ENCODE measurements at places on chromosomes 13 and 19.

GRCh38 chr19:49070416-49070815 lies 2.1 kb downstream of the KCNA7 start:
- DNase-seq = no peak

DNA sequence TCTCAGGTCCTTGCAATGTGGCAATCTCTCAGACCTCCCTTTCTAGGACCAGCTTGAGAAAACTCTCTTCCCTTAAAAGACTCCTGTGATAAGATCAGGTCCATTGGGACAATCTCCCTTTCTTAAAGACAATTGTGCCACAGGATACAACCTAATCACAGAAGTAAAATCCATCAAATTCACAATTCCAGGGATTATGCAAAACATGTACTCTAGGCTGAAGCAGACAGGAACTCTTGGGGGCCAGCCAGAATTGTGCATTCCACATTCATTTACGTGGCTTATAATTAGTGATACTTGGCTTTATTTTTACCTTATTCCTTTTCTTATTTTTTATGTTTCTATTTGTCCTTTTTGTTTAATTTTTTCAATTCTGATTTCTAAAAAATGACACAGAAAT lies 257.9 kb downstream of the KLF12 start:
- DNase-seq = no peak

DNA sequence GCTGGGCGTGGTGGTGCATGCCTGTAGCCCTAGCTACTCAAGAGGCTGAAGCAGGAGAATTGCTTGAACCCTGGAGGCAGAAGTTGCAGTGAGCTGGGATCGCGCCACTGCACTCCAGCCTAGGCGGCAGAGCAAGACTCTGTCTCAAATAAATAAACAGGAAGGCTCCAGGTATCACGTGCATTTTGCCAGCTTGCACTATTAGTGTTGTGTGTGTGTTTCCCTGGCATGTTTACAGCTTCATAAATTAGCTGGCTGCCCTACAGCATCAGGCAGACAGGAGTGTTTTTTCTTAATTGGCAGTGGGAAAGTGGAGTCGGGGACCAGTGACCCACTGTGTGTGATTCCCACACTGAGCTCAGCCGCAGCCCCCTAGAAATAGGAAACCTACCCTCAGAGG lies 32.6 kb downstream of the SHISA2 start:
- no peak for DNase-seq

DNA sequence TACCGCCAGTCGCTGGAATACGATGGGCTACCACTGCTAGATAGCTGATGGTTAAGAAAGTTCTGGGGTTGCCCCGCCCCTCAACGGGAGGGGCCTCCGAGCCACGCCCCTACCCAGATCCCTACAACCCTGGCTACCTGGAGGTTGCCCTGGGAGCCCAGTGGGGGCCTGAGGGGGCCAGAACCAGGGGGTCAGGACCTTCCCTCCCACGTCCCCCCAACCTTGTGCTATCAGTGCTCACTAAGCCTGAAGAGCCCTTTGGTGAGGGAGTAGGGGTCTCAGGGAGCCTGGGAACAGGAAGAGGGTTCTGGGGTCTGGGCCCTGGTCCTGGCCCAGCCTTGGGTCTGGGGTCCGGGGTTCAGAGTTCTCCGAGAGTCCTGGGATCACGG lies 8.9 kb downstream of the OCEL1 start:
- DNase-seq = peak; percentile 74

- DNase-seq = no peak
These were observed 190.0 kb upstream of the GPR12 start for GRCh38 chr13:26950546-26950945.

- no peak for DNase-seq
These were observed 21.9 kb downstream of the KCTD12 start for GRCh38 chr13:76864259-76864658.

- no peak for DNase-seq
These were observed 16.6 kb downstream of the IL12RB1 start for GRCh38 chr19:18070181-18070580.

DNA sequence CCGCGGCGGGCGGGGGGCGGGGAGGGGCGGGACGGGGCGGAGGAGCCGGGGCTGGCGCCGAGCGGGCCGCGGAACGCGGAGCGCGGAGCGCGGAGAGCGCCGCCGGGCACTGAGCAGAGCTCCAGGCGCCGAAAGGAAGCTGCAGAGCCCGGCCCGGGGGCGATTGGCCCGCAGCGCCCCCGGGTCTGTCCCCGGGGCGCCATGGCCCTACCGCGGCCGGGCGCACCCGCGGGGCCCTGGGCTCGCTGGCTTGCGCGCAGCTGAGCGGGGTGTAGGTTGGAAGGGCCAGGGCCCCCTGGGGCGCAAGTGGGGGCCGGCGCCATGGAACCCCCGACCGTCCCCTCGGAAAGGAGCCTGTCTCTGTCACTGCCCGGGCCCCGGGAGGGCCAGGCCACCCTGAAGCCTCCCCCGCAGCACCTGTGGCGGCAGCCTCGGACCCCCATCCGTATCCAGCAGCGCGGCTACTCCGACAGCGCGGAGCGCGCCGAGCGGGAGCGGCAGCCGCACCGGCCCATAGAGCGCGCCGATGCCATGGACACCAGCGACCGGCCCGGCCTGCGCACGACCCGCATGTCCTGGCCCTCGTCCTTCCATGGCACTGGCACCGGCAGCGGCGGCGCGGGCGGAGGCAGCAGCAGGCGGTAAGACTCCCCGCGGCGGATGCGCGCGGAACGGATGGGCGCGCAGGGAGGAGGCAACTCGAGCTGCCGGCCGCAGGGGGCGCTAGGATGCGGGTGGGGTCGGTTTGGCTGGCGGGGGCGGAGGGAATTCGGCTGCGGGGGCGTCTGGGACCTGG lies at the start of gene PDE4A:
TSS of gene PDE4A (plus strand) at position 95 of the 796 bp plus-strand sequence. CDS start at position 322, 227 bp downstream.
- DNase-seq = peak; percentile 93

DNA sequence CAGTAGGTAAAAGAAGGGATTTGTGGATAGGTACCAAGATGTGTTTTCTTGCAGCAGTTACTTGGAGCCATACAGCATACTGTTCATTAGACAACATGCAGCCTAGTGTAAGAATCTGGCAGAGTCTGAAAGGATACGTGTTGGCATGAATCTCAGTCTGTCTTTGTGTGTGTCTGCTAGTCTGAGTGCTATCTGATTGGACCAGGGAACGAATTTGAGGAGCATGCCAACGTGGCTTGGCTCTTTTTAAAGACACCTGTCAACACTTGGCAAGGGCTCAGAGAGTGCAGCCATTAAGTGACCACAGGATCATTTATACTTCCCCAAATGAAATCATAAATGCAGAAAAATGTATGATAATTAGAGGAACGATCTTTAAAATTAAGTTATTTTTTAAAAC lies 27.6 kb upstream of the ATXN8OS start:
- DNase-seq = no peak

DNA sequence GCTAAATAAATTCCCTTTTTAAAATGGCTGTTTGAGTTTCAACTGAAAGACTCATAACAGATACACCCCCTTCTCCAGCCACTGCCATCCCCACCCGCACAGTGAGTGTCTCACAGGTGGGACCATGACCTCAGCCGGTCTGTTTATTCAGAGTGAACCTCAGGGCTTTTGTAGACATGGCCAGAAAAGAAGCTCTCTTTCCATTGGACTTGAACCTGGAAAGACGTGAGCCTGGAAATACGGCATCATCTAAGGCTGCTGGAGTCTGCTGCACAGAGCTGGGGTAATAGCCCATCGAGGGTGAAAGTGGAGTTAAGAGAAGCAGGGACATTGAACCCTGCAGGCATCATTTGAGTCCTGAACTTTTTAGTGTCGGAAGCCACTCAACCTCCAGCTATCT lies 15.2 kb upstream of the KPNA3 start:
- DNase-seq = no peak

GRCh38 chr13:110244976-110245375 lies 62.0 kb downstream of the COL4A1 start:
- DNase-seq = no peak

GRCh38 chr19:14318873-14319272 lies 62.4 kb upstream of the ADGRE5 start:
- no peak for DNase-seq

DNA sequence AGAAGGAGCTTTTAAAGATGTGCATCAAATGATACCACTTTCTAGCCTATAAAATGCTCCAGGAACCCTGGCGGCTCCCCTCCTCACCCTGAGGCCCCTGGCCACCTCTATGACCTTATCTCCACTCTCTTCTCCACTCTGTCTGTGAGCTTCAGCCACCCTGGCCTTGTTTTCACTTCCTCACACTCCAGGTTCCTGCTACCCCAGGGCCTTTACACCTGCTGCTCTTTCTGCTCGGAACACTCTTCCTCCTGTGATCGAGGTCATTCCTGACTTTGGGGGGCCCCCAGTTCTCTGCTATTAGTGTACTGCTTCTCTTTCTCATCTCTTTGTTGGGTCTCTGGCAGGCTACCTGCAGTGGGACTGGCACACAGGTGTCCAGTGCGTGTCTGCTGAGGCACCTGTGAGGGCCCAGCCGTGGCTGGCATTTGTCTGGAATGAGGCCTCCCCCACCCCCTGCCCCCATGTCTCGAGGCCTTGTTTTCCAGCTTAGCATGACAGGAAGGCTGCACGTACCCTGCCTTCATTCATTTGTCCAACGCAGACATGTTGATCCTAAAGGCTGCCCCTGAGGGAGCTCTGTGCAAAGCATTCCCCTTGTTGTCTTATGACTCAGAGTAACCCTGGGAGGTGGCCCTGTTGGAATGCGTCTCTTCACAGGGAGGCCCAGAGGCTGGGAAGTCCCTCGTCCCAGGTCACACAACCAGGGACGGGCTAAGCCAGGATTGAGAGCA lies 2.3 kb downstream of the DDA1 start:
- no peak for DNase-seq

- DNase-seq = no peak
These were observed 1.6 kb upstream of the IGFL3 start for GRCh38 chr19:46126086-46126580.

DNA sequence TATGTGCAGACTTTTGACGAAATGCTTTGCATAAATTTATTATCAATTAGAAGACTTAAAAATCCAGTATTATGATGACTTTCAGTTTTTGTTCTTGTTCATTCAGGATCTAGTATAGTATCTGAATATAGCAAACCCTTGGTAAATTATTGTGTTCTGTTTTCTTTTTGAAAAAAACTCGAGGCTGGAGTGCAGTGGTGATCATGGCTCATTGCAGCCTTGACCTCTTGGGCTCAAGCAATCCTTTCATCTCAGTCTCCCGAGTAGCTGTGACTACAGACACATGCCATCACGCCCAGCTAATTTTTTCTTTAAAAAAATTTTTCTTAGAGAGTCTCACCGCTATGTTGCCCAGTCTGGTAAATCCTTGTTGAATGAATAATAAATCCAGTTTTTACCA lies 4.6 kb downstream of the FARP1 start:
- DNase-seq = no peak

DNA sequence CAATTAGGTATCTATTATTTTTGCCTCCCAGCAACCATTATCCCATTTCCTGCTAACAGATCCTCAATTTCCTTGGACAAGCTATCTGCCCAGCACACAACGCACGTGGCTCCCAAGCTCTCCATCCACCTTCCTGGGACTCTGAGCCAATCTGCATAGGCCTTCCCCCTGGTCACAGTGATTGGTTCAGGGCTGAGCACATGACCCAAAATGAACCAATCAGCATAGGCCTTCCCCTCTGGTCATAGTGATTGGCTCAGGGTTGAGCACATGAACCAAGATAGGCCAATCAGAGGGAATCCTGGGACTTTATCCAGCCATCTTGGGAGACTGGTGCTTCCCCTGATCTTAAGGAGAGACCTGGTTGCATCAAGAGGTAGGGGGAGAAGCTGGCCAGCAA lies 5.8 kb downstream of the CPAMD8 start:
- DNase-seq = peak; percentile 75

- DNase-seq = no peak
These were observed 252.8 kb downstream of the B3GLCT start for GRCh38 chr13:31452525-31452924.

GRCh38 chr13:98217597-98217996 lies 40.5 kb upstream of the RNF113B start:
- DNase-seq = no peak

GRCh38 chr13:109899316-109899715 lies 112.9 kb upstream of the IRS2 start:
- DNase-seq = no peak

DNA sequence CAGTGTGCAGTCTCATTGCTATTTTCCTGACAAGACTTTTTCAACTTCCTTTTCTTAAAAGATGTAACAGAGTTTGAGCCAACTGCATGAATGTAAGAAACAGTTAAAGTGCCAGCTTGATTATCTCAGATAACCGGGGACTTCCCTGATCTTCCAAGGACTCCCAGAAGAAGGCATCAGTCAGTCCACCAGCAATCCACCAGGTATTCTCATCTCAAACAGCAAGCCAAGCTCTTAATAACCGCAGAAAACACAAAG lies 350.1 kb downstream of the LIG4 start:
- no peak for DNase-seq

GRCh38 chr13:21528616-21529015 lies 69.5 kb upstream of the ZDHHC20 start:
- DNase-seq = no peak

DNA sequence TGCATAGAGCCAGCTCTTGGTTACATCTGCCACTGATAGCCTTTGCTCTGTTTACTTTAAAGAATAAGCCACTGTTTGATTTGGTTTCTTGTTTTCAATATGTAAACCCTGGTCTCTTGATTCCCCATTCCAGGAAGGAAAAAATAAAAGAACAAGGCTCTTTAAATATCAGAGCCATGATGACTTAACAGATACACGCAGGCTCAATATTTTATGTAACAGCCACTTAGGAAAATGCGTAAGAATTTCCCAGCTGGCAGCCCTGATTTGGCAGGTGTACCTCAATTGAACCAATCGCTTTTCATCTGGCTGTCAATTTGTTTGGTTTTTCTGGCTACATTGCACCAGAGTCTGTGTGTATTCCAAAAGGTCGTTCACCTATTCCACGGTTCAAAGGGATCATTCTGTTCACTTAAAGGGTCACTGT lies 65.6 kb downstream of the IRS2 start:
- DNase-seq = no peak

DNA sequence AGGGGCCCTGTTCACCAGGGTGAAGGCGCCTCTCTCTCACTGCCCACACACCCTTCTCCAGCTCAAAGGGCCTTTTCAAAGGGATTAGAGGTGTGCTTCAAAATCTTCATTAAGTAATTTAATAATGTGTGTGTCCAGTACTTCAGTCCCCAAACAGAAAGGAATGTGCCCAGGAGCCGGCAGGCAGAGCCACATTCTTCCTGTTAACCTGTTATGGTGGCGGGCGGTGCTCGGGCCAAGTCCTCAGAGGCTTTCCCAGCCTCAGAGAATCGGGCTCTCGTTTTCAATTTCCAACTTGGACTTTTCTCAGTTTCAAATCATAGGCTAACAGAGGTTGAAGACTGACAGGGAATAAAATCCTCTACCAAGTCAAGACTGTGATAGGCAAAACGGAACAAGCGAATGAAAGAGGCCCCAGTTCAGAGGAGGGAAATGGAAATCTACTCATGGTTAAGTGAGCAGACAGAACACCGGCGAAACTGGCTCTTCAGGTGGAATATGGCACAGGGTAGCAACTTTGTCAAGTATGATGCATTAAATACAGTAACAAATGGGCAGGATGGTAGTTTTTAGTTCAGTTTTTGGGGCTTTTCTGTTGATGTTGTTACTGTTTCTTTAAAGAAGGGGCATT lies 68.6 kb downstream of the FOXO1 start:
- DNase-seq = no peak

DNA sequence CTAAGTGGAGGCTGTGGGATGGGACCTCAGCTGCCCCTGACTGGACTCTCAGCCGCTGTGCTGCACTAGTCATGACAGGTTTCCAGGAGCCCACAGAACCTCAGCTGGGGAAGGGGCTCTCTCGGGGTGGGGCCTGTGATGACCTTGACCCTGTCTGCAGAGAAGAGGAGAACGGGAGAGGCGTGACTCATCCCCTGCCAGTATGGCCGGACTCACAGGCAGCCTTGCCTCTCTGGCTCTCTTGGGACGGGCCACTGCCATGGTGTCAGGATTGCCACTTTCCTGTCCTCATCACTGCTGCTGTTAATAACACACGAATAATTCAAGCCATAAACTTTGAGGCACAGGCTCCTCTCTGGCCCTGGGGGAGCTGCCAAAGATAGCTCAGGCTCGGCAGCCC lies 295.3 kb downstream of the UQCRFS1 start:
- DNase-seq = no peak
